ENCODE measurements at places on chromosomes 3 and 15. TPM values are rescaled to one million over a fixed set of nuclear protein-coding genes. Genes with fewer than 3 reads are reported as not detected.

DNA sequence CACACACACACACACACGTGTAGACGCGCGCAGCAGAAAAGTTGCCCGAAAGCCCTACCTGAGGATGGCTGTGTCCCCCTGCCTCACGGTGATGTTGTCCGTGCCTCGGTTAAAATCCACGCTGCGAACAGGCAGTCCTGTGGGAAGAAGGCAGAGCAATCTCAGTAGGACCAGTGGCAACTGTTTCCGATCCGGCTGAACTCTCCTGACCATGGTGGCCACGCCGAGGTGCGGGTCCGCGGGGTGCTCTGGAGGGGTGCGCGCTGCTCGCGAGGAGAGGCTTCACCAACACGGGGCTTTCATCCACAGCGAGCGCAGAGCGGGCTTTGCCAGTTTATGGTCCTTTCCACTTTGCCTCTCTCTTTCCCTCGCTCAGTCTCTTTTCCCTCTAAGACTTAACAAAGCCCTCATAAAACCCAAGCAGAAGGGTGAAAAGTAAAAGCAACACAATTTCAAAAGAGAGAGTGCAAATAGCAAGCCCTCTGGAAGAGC lies 422 bp downstream of the LSAMP start:
- H3K36me3 ChIP-seq, result no peaks in the 10 kb centered on the region
- no peaks in the 10 kb centered on the region for H3K4me1 ChIP-seq
- no peak for DNase-seq
- H3K27ac ChIP-seq, result no peak overlapping the region
- H3K4me3 ChIP-seq, result peak overlapping the region; percentile 29

DNA sequence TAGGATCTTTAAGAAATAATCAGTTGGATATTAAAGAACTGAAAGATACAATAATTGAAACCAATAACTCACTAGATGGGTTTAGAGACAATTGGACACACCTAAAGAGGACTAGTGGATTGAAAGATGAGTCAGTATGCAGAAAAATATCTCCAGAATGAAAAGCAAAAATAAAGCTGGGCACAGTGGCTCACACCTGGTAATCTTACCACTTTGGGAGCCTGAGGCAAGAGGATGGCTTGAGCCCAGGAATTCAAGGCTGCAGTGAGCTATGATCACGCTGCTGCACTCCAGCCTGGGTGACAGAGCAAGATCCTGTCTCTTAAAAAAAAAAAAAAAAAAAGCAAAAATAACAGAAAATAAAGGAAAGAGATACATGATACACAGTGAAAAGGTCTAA lies 37.4 kb upstream of the CCDC174 start:
- H3K4me1 ChIP-seq, result no peaks in the 10 kb centered on the region
- H3K36me3 ChIP-seq, result no peaks in the 10 kb centered on the region

DNA sequence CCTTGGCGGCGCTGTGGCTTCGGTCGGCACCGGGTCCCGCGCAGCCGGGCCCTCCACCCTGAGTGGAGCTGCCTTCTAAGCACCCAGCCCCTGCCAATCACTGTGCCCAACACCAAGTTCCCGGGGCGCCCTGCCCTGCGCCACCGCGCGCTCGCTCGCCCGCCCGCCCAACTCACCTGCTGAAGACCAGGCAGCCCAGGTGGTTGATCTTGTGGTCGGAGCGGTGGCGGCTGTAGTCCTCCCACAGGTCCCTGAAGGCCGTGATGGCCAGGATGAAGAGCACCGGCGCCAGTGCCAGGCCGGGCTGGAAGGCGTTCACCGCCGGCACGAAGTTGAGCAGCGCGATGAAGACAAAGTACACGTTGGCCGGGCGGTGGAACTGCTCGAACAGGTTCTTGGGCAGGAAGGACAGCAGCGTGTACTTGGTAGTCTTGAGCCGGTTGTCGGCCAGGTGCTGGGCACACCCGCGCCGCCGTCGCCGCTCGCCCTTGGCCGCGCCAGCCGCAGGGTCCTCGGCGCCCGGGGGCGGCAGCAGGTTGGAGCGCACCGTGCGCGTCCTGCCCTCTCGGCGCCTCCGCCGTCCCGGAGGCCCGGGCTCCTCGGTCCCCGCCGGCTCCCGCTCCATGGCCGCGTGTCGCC lies 536 bp downstream of the ATP10A start:
- H3K4me3 ChIP-seq, result peak overlapping the region; percentile 47
- no peaks in the 10 kb centered on the region for H3K27me3 ChIP-seq
- peak overlapping the region; percentile 46 for H3K27ac ChIP-seq
- H3K36me3 ChIP-seq, result no peaks in the 10 kb centered on the region

DNA sequence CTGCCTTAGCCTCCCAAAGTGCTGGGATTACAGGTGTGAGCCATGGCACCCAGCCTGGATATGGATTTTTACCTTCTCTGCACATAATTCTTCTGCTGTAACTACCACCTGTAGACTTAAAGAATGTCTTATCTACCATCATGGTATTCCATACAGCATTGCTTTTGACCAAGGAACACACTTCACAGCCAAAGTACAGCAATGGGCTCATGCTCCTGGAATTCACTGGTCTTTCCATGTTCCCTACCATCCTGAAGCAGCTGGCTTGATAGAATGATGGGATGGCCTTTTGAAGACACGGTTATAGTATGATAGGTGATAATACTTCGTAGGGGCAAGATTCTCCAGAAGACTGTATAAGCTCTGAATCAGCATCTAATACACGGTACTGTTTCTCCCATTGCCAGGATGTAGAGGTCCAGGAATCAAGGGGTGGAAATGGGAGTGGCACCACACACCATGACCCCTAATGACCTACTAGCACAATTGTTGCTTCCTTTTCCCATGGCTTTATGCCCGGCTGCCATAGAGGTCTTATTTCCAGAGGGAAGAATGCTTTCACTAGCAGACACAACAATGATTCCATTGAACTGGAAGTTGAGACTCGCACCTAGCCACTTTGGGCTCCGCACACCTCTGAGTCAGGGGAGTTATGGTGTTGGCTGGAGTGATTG lies 60.9 kb upstream of the CDV3 start:
- H3K4me3 ChIP-seq, result no peak overlapping the region
- H3K36me3 ChIP-seq, result no peaks in the 10 kb centered on the region
- H3K27me3 ChIP-seq, result no peaks in the 10 kb centered on the region
- no peaks in the 10 kb centered on the region for H3K4me1 ChIP-seq
- peak; percentile 31 for DNase-seq

DNA sequence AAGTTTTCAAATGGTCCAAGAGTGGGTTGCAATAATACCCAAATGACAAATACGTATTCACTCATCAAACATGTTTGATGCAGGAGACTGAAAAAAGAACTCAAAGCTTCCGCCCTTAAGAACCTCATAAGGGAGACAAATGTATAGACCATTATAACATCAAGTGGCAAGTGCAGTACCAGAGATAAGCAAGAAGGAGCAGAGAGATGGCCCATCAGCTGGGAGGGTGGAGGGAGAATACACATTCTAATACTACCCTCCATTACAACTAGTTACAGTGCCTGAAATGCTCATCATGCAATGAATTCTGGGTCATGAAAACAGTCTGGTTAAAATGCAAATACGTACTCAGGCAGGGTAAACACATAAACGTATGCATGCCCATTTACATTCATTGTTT lies 304.0 kb downstream of the SHQ1 start:
- H3K27me3 ChIP-seq, result no peaks in the 10 kb centered on the region
- no peak overlapping the region for H3K27ac ChIP-seq
- DNase-seq, result no peak
- H3K36me3 ChIP-seq, result no peaks in the 10 kb centered on the region
- no peak overlapping the region for H3K4me3 ChIP-seq

DNA sequence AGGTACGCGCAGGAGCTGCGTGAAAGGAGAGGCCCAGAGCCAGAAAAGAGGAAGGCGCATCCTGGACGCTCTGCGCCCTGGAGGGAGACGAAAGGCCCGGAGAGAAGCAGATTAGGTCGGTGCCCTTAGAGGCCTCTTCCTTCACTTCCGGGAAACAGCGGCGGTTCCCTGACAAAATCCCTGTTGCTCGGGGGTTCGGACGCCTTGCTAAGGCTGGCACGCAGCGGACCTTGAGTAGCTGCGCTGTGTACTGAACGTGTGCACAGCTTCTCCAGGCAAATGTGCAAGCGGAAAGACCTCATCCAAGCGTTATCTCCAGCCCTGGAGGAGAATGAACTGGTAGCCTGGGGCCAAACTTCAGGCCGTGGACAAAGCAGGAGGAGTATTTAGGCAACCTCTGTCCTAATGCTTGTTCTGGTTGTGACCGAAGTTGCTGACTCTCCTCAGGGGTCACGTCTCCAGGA lies 3.0 kb upstream of the SOX14 start:
- no peaks in the 10 kb centered on the region for H3K36me3 ChIP-seq
- no peaks in the 10 kb centered on the region for H3K4me1 ChIP-seq
- no peak overlapping the region for H3K4me3 ChIP-seq
- H3K27ac ChIP-seq, result no peak overlapping the region
- DNase-seq, result no peak
- peaks cover 29% of the 10 kb centered on the region for H3K27me3 ChIP-seq

DNA sequence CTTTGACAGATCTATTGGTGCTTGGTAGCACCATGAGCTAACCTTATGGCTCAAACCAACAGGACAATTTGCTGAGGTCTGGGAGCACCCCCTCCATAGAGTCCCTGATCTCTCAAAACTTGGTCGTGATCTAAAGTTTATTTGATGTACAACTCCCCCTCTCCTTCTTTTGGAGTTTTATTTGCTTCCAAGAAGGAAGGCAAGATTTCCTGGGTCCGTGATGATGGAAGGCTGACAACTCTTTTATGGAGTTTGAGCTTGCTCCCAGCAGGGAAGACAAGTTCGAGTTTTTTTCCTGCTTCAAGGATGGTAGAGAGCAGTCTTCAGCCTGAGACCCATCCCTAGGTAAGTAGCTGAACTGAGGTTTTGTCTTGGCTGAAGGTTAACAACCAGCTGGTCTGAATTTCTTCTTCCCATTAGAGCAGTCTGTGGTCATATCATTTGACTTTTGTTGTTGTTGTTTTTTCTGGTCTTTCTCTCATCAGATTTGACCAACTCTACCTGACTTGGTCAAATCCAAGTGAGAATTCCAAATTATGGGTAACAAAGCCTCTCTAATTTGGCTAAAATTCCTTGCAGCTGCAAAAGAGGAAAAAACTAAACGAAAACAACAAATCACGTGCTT lies 2.8 kb upstream of the MUC20 start:
- H3K4me1 ChIP-seq, result no peaks in the 10 kb centered on the region
- no peak for DNase-seq
- H3K27me3 ChIP-seq, result no peaks in the 10 kb centered on the region

GRCh38 chr3:124174476-124174875 lies 182.6 kb upstream of the ROPN1 start:
- H3K4me1 ChIP-seq, result peaks cover 7% of the 10 kb centered on the region
- no peaks in the 10 kb centered on the region for H3K36me3 ChIP-seq
- no peaks in the 10 kb centered on the region for H3K27me3 ChIP-seq
- H3K4me3 ChIP-seq, result no peak overlapping the region

DNA sequence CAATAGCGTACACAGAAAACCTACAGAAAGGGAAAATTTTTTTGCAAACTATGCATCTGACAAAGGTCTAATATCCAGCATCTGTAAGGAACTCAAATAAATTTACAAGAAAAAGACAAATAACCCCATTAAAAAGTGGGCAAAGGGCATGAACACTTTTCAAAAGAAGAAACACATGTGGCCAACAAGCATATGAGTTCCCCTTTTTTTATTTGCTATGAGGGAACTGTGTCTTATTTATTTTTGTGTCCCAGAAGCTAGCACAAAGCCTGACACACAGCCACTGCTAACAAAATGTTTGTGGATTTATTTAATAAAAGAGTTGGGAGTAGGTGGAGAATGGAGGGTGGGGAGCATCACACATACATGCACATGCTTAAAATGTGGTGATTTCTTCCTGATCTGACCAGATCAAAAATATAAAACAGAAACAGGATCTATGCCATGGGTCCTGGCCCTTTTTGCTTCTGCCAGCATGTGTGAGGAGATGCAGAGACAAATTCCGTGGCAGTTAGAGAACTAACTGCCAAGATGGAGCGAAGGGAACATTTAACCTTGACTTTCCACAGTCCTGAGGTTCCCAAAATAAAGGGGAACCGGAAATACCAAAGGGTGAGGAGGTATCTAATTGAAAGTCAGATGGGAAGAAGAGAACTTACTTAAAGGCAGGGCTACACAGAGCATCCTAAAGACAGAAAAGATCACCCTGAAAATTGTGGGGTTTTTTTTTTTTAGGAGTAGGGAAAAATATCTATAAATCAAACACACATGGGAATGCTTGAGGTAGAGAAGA lies at the start of gene TMEM202:
Gene TMEM202 (plus strand): TSS at position 510 of the 793 bp plus-strand sequence. CDS start 22 bp downstream, at position 532.
- H3K27me3 ChIP-seq, result no peaks in the 10 kb centered on the region
- no peak within 1 kb of the TSS for H3K27ac ChIP-seq
- no peaks in the 10 kb centered on the region for H3K4me1 ChIP-seq
- DNase-seq, result no peak
- H3K36me3 ChIP-seq, result no peaks in the 10 kb centered on the region
- no peak within 1 kb of the TSS for H3K4me3 ChIP-seq

DNA sequence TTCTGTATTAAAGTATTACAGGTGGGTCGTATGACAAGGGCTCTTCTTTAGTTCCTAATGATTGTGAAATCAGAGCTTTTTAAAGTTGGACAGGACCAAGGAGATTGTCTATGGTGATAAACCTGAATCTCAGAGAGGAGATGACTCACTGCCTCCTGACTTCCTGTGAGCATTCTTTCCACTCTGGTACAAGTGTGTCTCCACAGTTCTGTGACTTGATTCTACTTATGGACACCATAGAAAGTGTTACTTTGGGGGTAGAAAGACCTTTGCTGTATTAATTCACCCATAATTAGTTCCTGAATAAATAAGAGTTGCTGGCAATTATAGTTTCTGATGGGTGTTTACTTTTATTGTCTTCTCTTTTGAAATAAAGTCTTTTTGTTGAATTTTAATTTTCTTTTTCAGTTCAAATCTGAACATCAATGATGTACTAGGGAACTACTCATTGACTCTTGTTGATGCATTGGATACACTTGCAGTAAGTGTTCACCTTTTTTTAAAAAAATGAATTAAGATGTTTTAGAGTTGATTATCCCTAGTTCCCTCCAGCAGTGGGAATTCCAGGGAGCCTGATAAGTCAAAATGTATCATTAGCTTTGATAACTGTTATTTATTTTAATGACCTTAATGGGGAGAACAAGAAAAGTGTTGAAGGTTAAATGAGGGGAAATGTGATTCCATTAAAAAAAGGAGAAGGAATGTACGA lies 7.4 kb downstream of the EDEM1 start:
- no peak overlapping the region for H3K4me3 ChIP-seq
- peak; percentile 25 for DNase-seq
- no peaks in the 10 kb centered on the region for H3K4me1 ChIP-seq

- no peak overlapping the region for H3K27ac ChIP-seq
- no peak overlapping the region for H3K4me3 ChIP-seq
- no peaks in the 10 kb centered on the region for H3K27me3 ChIP-seq
- no peaks in the 10 kb centered on the region for H3K36me3 ChIP-seq
- peaks cover 6% of the 10 kb centered on the region for H3K4me1 ChIP-seq
- no peak for DNase-seq
Measured at GRCh38 chr3:127545216-127545615, 45.3 kb downstream of the TPRA1 start.

The RGMA gene
- total RNA-seq, result 16.0 TPM

The IMPG2 gene
- total RNA-seq, result 2.6 TPM

The PTX3 gene
- total RNA-seq, result not detected

The ERC2 gene
- 1.7 TPM for total RNA-seq

The MCF2L2 gene
- 0.59 TPM for total RNA-seq

The MED12L gene
- total RNA-seq, result 12.7 TPM

The ITGA11 gene
- total RNA-seq, result 80.4 TPM

The TSC22D2 gene
- total RNA-seq, result 22.4 TPM

The CHRD gene
- total RNA-seq, result 57.1 TPM

The CADPS gene
- total RNA-seq, result not detected

The NR2E3 gene
- not detected for total RNA-seq
